ENCODE measurements at places on chromosomes 6 and 20.

DNA sequence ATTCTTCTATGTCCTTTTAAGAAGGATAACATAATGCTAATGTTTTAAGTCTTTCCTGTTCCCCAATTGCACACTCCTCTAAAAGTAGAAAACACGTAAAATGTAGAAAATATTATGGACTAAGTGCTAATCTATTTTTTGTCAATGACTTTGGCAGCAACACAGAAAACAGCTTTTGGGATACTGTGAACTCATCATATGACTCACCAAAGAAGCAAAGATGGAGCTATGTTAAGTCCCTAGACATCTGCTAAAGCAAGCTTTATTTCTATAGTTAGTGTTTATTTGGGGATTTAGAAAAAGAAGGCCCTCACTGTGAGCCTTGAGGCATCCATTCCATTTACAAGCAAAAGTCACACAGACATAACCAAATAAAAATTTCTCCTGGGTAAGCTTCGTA is 23.0 kb downstream of the OPN5 start:
- no peak for DNase-seq

- peak; percentile 92 for DNase-seq
Measured at GRCh38 chr6:127120787-127121636, 2.5 kb downstream of the RSPO3 start.

DNA sequence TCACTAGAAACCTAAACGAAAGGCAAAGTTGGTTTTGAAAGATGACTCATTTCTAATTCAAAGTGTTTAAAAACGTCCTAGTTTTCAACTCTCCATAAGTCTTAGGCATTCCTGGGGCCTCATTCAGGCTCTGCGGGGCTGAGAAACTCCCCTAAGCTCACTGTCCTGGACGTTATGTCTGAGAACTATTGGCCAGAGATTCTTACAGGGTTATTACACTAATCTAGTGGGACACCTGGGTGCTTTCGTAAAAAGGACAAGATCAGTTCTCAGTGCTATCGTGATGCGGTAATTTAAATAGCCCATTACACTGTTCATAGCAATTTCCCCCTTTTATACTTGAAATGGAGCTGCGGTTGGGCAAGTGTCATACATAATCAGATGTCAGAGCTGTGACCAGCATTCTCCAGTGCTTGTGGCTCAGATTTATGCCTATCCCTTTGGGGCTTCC is 280.9 kb downstream of the QKI start:
- DNase-seq: no peak

DNA sequence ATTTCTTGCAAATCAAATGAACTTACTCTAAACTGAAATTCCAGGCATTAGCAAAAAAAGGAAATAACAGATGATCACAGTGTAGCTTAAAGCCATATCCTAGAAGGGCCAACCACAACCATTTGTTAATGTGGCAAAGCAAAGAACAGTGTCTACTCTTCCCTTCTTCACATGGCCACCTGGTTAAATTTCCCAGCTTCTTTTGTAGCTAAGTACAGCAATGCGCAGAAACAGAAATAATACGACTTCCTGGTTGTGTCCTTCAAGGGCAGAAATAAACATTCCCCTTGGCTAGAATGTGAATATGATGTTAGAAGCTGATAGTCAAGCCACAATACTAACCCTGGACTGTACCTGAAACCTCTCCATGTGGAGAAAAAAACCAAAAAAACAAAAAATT is 9.6 kb downstream of the SNX3 start:
- DNase-seq: no peak

DNA sequence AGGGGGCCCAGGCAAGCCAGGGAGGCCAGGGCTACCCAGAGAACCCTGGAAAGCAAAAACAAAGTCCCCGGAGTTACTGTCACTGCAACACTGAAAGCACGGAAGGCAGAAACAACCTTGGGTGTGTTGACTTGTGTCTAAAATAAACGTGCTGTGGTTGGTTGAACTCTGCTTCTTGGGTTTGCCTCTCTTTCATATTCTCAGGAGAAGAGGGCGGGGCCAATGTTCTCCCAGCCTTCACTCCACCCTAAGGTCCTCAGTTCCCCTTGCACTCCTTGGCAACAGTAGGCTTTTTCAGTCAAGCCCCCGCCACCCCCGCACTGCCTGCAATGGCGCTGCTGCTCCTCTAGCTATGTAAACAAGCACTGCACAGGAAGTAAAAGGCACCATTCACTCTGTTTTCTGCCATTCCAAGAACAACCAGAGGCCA is 60.9 kb downstream of the COL9A1 start:
- DNase-seq: peak; percentile 12

GRCh38 chr6:32406857-32407256 is at the start of gene BTNL2:
BTNL2 (minus strand) TSS chr6:32407181; CDS start chr6:32407123, 58 bp downstream.
- DNase-seq: no peak

GRCh38 chr6:118387921-118388701 is 160.0 kb upstream of the PLN start:
- no peak for DNase-seq

DNA sequence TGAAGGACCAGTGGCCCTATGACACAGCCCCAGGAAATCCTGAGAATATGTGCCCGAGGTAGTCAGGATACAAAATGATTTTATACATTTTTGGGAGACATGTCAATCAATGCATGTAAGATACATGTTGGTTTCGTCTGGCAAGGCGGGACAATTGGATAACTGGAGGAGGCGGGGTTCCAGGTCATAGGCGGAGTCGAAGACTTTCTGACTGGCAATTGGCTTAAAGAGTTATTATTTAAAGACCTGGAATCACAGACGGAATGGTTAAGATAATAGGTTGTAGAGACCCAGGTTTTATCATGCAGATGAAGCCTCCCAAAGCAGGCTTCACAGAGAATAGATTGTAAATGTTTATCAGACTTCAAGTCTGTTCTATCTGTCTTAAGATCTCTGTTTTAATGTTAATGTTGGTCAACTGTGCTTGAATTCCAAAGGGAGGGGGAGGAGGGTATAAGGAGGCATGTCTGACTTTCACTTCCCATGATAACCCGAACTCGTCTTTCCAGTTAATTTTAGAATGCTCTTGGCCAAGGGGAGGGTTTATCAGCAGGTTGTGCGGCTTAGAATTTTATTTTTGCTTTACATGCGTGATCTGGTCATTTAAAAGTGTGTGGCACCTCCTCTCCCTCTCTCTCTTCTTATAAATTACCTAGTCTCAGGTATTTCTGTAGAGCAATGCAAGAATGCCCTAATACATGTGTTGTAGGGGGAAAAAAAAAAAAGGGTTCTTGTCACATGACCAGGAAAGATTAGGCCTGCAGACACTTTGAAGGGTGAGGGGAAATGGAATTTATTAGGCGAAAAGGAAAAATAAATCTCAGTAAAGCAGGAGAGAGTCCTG is 230.7 kb downstream of the NFATC2 start:
- no peak for DNase-seq

DNA sequence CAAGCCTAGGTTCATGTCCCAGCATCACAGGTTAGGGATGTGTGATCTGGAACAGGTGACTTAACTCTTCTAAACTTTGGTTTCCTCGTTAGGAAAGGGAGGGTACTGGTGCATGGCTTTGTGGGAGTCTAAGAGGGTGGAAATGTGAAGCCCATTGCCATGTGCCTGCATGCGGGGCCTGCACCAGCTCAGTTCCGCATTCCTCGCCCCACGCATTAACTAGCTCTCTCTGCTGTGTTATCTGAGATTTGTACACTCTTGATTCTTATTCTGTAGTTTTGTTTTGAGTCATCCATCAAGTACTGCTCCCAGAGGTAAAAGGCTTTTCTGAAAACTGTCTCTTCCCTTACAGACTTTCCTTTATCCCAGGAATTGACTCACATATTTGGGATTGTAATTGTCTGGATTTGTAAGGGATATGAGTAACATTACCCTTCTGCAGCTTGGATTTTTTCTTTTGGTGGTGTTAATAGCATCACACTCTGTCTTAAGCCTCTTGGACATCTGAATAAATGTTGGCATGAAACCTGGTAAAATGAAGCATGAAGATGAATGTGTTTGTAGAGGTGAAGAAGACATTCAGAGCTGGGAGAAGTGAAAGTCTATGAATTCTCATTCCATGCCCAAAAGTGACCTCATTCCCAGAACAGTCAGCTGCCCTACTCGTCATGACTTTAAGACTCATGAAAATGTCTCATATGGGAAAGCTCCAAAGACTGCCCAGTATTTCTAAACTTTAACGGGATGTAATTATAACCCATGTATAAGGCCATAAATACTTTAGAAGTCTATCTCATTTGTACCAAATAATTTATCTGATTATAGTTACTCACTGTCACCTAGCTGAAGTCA is 357.3 kb downstream of the FOXA2 start:
- DNase-seq: no peak

GRCh38 chr6:122620902-122621301 is 10.7 kb downstream of the PKIB start:
- DNase-seq: peak; percentile 98

DNA sequence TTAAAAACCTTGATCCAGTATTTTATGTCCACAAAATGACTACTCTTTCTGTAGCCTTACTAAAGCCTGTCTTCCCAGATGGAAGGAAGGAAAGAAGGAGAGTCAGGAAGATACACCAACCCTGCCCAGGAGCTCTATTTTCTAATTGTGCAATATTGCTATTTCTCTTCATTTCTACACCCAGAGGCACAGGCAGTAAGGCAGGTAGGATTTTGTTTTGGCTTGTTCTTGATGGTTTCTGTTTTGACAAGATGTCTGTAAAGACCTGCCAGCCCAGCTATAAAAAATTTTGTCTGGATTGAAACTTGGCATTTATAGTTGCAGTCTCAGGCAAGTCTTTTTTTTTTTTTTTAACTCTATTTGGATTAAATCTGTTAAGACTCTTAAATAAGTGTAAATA is 587.5 kb upstream of the ARID1B start:
- DNase-seq: peak; percentile 16

DNA sequence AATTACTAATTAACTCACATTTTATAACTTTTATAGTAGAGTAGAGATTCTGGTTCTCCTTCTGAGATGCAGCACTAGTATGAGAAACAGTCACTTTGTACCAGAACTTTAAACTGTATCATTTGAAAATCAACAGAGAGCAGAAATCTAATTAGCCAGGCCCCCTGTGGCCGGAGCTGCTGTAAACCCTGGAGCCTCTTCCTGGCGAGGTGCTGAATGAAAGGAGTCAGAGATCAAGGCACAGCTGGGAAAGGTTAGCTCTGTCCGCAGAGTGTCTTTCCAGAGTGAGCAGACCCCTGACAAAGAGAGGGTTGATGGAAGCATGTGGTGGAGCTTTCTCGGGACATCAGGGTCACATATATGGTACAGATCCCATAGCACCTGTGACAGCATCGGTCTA is 703.8 kb downstream of the RFPL4B start:
- DNase-seq: peak; percentile 27

DNA sequence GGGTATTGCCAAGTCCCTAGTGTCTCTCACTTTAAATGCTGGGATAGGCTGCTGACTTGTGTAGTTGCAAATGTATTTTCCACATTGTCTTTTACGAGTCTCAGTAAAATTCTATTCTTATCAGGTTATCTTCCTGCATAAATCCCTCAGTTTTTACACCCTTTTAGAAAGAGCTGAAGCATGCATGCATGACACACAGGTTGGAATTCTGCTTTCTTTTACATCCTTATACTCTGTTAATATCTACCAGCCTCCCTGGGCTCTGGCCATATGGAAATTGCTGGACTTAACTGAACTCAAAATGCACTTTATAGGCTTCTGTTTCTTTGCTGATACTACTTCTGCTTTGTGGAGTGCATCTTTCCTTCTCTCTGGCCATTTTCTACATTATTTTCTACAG is 477.4 kb downstream of the FRK start:
- DNase-seq: no peak

- DNase-seq: no peak
Measured at GRCh38 chr6:145208474-145208873, 526.8 kb downstream of the EPM2A start.

DNA sequence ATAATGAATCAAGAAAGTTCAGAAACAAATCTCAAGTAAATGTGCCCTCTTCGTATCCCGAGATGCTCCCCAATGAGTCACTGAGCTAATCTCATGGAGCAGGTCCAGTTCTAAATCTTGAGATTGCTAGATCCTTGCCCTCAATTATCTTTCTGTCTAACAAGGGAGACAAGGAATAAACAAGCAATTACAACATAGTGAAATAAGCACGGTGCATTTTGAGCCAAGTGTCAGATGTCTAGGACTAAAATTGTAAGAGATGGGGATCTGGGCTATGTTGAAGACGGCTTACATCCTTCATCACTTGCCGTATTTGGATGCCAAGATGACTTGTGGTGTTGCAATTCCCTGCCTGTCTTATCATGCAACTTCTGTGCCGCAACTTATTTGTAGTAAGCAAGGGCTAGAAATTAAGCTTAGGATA is 56.5 kb upstream of the ADGRF1 start:
- DNase-seq: no peak

- DNase-seq: no peak
Measured at GRCh38 chr6:37116326-37116725, 53.6 kb upstream of the PIM1 start.

DNA sequence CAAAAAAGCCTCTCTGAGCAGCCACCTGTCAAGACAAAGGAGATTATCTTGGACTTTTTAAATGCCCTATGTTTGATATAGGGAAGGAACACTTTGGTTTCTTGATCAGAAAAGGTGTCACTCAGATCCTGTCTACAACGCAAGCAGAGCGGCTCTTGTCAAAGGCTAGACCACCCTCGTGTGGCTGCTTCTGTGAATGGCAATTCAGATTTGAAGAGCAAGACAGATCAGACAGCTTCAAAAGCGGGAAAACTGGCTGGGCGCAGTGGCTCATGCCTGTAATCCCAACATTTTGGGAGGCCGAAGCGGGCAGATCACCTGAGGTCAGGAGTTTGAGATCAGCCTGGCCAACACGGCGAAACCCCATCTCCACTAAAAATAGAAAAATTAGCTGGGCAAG is 10.1 kb upstream of the NXT1 start:
- peak; percentile 81 for DNase-seq

GRCh38 chr6:111552958-111553357 is 52.7 kb downstream of the TRAF3IP2 start:
- peak; percentile 91 for DNase-seq

GRCh38 chr20:33232486-33233072 is 3.2 kb upstream of the BPIFA1 start:
- peak; percentile 8 for DNase-seq

GRCh38 chr6:113755449-113756289 is 101.5 kb upstream of the MARCKS start:
- no peak for DNase-seq

- no peak for DNase-seq
Measured at GRCh38 chr6:88044530-88044929, 3.1 kb upstream of the SPACA1 start.

GRCh38 chr20:52004715-52005114 is 186.9 kb downstream of the ZFP64 start:
- DNase-seq: peak; percentile 49

GRCh38 chr6:43274916-43275597 is 23.0 kb upstream of the SLC22A7 start:
- peak; percentile 77 for DNase-seq

DNA sequence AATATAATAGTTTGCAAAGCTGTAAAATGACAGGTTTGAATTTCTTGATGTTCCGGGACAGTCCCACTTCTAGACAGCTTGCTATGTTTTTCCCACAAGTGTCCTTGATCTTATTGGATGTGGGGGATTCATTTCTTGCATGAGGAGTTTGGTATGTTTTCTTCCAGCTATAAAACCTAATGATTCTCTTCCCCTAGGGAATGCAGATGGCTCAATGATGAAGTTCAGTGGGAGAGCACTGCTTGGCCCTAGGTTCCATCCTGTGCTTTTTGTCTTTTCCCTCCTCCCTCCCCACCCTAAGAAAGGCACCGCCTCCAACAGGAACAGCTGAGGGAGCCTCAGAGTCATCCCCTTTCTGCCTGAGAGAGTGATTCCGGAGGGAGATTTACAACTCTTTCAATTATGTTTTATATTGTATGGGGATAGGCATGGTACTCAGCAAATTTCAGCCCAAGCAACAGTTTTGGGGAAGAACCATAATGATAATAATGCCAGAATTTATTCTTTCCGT is 149.2 kb downstream of the PHACTR1 start:
- peak; percentile 7 for DNase-seq

All from NCI-H69 (cell line).